ENCODE measurements at places on chromosomes 2 and 18.

GRCh38 chr18:23553887-23554286, 32.4 kb downstream of the NPC1 start:
- no peak for DNase-seq

- no peak for DNase-seq
Observed at GRCh38 chr18:22999212-22999611, 66.1 kb downstream of the RBBP8 start.

GRCh38 chr2:68650645-68651044, 7.3 kb downstream of the PROKR1 start:
- DNase-seq = no peak

- DNase-seq = no peak
Observed at GRCh38 chr2:134668821-134669220, 50.0 kb downstream of the TMEM163 start.

DNA sequence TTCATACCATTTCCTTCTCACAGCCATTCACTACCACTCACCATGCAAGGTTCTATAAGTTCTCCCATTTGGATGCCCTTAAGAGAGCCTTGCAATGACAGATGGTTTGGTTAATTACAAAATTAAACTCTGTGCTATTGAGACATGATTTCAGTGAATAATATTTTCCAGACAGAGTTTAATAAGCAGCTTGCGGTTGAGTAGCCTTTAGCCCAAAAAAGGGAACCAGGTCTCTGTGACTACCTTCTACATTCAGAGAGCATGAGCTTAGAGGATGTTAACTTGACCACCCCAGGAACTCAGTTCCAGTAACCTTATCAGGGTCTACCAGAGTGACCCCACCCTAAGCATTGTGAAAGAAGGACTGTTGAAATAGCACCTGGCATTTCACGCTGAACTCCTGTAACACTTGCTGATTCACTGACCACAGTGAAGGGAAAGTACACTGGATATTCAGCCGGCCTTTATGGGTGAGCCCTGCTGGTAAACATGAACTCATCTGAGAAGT, 1173.1 kb upstream of the ZEB2 start:
- no peak for DNase-seq

DNA sequence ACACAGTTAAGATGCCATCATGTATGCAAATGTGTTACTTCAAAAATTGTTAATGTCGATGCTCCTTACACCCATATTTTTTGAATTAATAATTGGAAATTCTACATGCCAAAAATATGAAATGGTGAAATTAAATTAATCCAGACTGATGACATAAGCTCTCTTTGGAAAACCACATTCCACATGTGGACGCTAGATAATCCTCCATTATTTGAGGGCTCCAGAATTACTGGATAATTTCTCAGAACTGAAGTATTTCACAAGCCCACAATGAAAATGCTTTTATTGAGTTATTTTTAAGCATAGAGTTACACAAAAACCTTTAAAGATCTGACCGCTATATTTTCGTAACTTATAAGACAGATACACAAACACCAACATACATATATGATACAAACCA, 47.8 kb downstream of the FARSB start:
- DNase-seq = no peak

- DNase-seq = no peak
Observed at GRCh38 chr2:53407363-53408080, 360.1 kb upstream of the CHAC2 start.

DNA sequence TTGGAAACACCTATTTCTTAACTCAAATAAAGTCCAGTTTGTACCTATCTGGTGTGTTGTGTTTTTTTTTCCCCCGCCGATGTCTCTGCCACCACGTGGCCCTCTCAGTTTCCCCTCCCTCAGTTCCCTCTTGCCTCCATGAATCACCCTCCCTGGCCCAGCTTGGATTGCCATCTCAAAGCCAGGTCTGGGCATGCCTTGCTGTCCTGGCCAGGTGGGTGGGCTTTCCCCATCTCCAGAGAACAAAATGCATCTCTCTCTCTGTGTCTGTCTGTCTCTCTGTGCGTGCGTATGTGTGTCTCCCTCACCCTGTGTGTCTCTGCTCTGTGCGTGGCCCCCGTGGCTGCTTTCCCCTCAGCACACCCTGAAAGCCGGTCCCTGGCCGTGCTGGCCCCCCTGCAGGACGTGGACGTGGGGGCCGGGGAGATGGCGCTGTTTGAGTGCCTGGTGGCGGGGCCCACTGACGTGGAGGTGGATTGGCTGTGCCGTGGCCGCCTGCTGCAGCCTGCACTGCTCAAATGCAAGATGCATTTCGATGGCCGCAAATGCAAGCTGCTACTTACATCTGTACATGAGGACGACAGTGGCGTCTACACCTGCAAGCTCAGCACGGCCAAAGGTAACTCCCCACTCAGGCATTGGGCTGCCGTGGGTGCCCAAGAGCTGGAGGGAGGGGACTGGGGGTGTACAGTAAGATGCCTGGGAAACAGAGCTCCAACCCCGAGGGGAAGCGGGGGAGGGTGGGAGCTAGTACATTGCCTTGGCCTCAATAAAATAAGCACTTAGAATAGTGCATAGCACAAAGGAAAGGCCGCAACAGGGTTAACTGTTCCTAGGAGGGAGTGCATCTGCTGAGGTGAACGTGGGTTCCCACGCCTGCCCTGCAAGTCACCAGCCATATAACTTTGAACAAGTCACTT, 31.6 kb upstream of the GMPPA start:
- DNase-seq = no peak

GRCh38 chr2:197145471-197146056, 165.0 kb downstream of the ANKRD44 start:
- DNase-seq = no peak

- no peak for DNase-seq
Observed at GRCh38 chr18:79774111-79774510, 23.6 kb upstream of the KCNG2 start.

- DNase-seq = no peak
Observed at GRCh38 chr2:218827701-218828476, 3.7 kb downstream of the PRKAG3 start.

Data from stimulated activated CD4-positive, alpha-beta T cell treated with anti-CD3 and anti-CD28 coated beads, Interleukin-1b, Interleukin-23, amount 100 ng/mL, for 1 hour (primary cell).